ENCODE measurements at places on chromosomes 11 and 22.

GRCh38 chr11:64268893-64269539 is 15.4 kb downstream of the BAD start:
- DNase-seq, result no peak

DNA sequence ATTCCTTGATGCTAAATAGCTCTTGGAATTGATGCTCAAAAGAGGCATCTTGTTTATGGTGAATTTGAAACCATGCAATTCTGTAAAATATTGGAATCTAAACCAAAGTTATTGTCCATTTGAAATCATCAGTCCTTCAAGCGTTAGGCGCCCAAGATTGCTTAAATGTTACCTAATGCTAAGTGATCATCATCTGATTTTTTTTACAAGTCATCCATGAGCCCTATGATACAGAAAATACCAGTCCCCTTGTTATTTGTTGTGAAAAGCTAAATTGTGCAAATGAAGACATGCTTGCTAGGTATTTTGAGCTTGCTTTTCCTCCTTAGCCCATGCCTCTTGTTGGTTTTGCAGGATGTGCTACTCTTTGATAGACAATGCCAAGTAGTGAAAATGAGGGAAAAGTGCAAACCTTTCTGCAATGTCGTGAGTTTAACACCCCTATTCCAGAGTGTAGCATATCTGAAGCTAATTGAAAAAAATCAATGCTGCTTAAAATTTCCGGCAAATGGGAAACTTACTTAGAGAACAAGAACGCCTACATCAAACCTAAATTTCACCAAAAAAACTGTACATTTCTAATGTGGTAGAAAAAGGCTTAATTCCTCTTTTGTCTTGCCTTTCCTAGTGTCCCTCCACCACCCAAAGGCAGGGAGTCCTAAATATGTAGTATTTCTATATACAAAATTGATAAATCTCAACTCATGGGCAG is 1.9 kb downstream of the GRK3 start:
- DNase-seq, result no peak

DNA sequence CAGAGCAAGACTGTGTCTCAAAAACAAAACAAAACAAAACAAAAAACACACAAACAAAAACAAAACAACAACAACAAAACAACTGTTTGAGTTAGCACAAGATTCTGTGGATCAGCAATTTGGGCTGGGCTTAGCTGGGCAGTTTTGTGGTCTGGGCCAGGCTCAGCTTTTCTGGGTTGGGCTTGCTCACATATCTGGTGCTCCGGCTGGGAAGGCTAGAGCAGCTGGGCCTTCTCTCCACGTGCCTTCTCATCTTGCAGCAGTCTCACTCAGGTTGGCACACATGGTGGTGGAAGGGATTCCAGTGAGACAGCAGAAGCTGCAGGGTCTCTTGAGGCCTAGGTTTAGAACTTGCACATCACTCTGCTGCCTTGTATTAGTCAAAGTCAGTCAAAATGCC is 35.7 kb downstream of the EIF3F start:
- DNase-seq, result no peak

GRCh38 chr22:34070051-34070450 is 149.8 kb upstream of the LARGE1 start:
- DNase-seq, result no peak

DNA sequence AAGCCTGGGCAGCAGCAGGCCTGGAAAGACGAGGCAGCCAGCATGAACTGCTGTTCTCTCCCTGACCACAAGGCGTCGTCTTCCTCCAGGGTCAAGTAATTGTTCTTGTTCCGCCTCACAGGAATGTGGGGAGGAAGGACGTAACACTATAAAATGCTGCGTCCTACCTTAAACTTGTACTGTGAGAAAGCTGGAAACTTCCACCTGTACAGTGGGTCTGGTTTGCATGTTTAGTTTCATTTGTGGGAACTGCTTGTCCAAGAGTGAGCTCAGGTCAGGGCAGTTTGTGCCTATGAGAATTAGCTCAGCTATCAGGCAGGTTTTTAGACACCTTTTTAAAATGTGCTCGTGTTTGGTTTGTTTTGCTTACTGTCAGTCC is 55.2 kb downstream of the PANX1 start:
- no peak for DNase-seq

DNA sequence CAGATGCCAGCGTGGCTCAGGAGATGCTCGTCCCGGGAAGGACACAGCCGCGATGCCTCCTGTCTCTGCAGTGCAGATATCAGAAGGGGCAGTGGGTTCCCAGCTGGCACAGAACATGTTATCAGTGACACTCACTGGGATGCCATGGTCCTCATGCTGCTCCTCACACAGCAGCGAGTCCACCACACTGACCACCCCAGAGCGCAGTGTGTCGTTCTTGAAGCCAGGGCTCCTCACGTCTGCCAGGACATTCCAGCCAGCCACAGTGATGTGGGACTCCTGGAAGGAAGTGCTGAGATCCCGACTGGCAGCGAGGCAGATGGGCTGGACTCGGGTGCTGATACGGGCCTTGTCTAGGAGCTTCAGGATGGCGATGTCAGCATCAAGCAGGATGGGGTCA is 13.1 kb upstream of the SLC1A2 start:
- no peak for DNase-seq

- DNase-seq, result no peak
These were observed 2.1 kb upstream of the PHLDB1 start for GRCh38 chr11:118605116-118605867.

DNA sequence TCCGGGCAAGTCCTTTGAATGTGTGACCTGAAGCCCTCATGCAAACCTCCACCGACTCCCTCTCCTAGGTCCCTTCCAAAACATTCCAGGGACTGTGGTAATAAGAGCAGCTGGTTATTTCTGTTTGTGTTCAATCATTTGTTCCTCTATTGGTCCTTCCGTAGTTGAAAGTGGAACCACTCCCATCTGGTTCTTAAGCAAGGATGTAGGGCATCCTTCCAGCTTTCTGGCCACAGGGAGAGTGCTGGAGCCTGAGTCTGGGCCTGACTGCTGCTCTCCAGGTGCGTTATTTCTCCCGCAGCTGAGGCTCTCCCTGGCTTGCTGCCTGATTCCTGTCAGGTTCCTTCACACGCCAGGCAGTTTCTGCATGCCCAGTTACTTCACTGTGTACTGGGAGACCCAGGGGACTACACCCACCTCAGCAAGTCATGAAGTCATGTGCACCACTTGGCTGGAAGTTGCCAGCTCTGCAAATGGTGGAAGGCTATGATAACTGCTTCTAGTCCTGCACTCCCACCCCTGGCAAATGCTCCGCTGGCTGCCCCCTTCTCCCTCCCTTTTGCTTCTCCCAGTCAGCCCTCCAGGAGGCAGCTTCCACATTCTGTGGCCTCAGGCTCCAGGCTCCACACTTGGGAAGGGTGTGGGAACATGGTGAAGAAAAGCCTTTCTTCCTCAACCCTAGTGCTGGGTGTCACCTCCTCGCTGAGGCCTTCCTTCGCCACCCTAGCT is 4.0 kb upstream of the ALX4 start:
- no peak for DNase-seq

DNA sequence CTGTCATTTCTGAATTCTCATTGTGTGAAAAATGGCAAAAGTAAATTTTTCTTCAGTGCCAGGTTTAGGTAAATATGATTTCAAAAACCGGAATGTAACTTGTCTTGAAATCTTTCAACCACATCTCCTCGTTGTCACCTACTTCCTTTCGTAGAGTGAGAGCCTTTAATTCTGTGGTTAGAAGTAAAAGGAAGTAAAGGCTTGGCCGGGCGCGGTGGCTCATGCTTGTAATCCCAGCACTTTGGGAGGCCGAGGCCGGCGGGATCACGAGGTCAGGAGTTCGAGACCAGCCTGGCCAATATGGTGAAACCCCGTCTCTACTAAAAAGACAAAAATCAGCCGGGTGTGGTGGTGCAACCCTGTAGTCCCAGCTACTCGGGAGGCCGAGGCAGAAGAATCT is 29.8 kb downstream of the SGSM3 start:
- DNase-seq, result no peak

DNA sequence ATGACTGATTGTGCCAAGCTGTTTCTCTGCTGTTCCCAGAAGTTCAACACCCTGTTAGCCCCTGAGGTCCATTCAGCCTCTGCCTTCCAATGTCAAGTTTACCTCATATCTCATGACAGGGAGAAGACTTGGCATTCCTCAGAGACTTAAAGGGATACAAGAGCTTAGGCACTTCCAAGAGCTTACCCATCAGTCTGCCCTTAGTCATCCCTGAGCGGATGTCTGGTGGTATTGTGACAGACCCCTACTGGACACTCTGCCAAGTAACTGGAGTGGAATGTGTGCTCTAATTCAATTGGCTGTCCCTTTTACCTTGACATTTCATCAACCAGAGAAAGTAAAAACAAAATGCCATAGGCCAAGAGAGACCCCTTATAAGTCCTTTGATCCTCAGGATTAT is 151.5 kb downstream of the AASDHPPT start:
- no peak for DNase-seq

DNA sequence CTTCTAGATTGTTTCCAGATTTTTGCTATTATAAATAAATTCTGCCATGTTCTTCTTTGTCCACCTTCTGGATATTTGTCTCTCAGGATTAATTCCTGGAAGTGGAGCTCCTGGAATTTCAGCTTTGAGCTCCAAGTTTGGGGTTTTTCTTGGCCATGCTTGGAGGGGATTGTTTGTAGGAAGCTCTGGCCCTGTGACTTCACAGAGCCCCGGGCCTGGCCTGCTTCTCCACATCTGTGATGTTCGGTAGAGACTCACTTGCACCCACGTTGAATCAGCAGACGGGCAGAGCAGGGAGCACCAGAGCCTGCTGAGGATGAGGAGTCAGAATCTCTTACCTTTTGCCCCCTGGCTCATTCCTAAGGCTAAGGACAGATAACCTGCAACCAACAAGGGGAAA is 35.7 kb downstream of the LRRC32 start:
- no peak for DNase-seq

- no peak for DNase-seq
These were observed 6.4 kb downstream of the GATD1 start for GRCh38 chr11:770642-771616.

GRCh38 chr22:39299829-39300178 is 19.6 kb downstream of the RPL3 start:
- no peak for DNase-seq

- no peak for DNase-seq
These were observed 9.2 kb downstream of the SIPA1 start for GRCh38 chr11:65646958-65647701.

DNA sequence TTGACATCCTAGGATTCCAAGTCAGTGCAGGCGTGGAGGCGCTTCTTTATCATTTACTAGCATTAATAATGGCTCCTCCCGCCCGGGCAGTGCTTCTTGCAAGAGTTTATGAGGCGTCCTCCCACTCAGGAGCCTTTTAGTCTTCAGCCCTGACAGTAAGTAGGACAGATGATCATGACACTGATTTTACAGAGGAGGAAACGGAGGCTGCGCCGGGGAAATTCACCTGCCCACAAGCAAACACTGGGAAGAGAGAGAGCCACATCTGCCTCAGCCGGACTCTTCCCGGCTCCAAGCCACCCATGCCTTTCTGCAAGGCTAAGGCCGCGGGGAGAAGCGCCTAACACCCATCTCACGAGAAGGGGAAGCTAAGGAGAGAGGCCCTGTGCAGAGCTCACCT is 35.9 kb downstream of the KIAA0930 start:
- no peak for DNase-seq

DNA sequence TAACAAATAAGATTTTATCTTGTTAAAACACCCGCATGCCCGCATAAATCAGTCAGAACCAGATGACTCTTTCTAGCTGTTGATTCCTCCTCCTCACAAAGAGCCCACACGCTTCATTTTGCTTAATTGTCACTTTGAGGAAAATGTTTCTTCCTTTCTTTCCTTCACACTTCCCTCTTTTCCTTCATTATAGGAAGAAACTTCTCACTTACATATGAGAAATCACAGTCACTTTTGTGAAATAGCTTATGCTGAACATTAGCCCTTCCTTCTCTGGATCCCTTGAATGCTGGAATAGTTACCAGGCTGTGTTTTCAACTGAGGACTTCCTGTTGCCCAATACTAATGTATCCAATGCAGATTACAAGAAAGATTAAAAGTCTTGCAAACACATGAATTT is 5.8 kb downstream of the MS4A6E start:
- DNase-seq, result no peak

- DNase-seq, result no peak
These were observed 128.2 kb downstream of the SNX19 start for GRCh38 chr11:130787973-130788570.

GRCh38 chr11:36724742-36725385 is 126.8 kb upstream of the RAG2 start:
- DNase-seq, result no peak

GRCh38 chr11:88345408-88345807 is 7.9 kb upstream of the CTSC start:
- no peak for DNase-seq

GRCh38 chr11:48058788-48059187 is 78.4 kb downstream of the PTPRJ start:
- DNase-seq, result no peak
